Activated T-cell treated with anti-CD3 and anti-CD28 coated beads for 4 hours (primary cell): ENCODE measurements at places on chromosomes 7 and 10.
A peak's percentile ranks its signal among the peaks of the same experiment; 100 is the strongest.

GRCh38 chr7:28705350-28705749 lies 252.8 kb downstream of the TRIL start:
- DNase-seq: no peak

GRCh38 chr10:1928606-1929005 lies 191.3 kb upstream of the ADARB2 start:
- no peak for DNase-seq

GRCh38 chr10:48518986-48519385 lies 85.9 kb downstream of the ARHGAP22 start:
- no peak for DNase-seq

GRCh38 chr7:3691478-3692158 lies 390.6 kb downstream of the SDK1 start:
- no peak for DNase-seq

- peak; percentile 24 for DNase-seq
These were observed 54.9 kb upstream of the ZNF800 start for GRCh38 chr7:127447326-127447945.

DNA sequence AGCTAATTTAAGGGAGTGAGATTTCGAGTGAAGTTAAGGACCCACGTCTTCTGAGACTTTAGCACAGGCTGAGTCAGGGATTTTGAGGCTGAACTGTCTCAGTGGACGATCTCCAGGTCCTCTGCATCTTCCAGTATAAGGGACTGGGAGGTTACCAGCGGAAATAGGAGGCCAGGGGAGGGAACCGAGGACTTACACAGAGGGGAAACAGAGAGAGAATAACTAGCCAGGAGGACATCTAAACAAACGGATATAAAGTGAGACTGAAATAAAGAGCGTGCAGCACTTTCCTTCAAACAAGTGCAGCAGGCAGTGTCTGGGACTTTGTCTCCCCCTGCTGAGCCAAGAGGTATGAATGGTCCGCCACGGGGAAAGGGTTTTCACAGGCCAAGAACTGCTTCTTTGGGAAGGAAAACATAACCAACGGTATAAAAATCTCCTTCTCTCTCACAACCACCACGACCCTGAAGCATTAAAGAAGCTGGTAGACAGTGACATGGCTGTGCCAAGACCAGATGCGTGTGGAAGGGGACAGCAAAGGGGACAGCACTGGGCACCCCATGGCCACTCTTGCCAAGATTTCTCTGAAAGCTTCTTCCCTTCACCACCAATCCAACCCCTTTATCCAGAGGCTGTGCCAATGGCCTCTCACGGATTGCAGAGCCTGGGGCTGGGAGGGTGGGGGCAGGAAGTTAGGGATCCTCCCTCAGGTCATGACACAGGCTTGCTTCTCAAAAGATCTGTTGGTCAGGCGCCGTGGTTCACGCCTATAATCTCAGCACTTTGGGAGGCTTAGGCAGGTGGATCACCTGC lies 72.0 kb downstream of the SLC37A3 start:
- peak; percentile 36 for DNase-seq
